ENCODE measurements at places on chromosomes 1 and 21.
A peak's percentile ranks its signal among the peaks of the same experiment; 100 is the strongest.

DNA sequence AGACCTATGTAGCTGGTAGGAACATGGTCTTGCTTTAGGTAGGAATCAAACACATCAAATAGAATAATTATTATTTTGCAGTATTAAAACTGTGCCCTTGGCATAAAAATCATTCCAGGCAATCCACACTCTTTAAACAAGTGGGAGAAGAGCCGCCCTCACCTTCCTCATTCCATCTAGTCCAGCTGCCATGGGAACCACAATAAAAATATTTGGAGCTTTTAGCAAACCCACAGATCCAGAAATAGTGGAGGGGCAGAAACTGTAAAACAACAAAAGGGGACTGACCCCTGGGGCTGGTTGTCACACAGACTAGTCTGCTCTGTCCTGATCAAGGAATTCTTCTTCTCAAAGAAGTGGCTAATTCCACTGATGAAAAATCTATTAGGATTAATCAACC, 61.6 kb downstream of the PTPRC start:
- DNase-seq = no peak

DNA sequence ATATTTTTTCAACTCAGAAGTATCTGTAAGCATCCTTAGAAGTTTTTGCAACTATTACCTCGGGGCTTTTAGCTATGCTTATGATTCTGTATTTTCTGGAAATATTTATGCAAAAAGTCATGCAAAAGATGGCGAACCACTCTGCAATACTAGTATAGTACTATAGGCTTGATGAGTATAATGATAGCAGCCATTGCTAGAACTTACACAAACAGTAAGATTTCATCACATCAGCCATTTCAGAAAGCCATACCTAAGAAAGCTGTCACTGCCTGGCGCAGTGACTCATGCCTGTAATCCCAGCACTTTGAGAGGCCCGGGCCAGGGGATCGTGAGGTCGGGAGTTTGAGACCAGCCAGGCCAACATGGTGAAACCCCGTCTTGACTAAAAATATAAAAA, 227.1 kb downstream of the LRRC7 start:
- no peak for DNase-seq

GRCh38 chr21:43585924-43586413, 73.3 kb downstream of the HSF2BP start:
- no peak for DNase-seq

DNA sequence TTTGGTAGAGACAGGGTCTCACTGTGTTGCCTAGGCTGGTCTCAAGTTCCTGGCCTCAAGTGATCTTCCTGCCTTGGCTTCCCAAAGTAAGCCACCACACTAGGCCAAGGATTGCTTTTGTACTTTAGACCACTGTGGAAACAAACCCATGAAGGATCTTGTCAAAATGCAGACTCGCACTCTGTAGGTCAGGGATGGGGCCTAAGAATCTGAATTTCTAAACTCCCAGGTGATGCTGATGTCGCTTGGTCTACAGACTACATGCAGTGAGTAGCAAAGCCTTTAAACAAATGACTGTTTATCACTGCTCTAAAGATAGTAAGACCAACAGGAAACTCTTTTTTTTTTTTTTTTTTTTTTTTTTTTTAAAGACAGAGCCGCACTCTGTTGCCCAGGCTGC, 54.1 kb upstream of the MUTYH start:
- DNase-seq = no peak

- DNase-seq = no peak
Observed at GRCh38 chr1:32068957-32069588, 3.7 kb upstream of the TMEM39B start.

GRCh38 chr21:43204638-43205037, 35.8 kb downstream of the CRYAA start:
- DNase-seq = no peak

- DNase-seq = no peak
Observed at GRCh38 chr1:115140442-115141144, 51.3 kb upstream of the TSPAN2 start.

DNA sequence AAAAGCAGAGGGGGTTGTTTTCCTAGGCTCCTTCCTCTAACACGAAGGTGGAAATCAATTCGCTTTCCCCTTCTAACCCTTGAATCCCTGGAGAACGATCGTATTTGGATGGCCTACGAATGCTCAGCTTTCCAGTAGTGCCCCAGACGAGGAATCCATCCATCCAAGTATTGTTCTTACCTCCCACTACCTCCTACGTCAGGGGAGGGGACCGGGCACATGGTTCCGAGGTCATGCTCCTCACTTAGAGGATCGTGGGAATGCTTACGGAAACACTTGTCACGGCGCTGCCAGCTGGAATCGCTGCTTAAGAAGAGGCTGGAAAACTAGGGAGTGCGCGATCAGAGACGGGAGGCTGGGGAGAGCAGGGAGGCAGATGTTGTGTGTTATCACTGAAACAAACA, 47.4 kb downstream of the CAPZB start:
- DNase-seq = no peak

DNA sequence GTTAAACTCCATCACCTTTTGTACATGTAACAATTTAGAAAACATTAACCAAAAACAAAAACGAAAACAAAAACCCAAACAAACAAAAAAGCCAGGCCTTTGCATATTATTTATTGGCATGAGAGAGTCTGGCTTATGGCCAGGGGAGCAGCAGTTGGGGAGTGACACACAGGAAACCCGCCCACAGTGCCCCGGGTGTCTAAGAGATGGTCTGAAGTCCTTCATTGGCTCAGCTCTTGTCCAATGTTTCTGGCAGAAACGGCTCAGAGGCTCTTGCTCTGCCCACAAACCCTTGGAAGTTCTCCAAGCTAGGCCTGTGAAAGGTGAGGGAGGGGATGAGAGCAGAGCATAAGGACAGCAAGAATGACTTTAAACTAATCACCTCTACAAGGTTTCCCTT, 131.5 kb downstream of the CNIH3 start:
- DNase-seq = no peak

- no peak for DNase-seq
Observed at GRCh38 chr21:27840262-27840661, 873.4 kb upstream of the ADAMTS5 start.

DNA sequence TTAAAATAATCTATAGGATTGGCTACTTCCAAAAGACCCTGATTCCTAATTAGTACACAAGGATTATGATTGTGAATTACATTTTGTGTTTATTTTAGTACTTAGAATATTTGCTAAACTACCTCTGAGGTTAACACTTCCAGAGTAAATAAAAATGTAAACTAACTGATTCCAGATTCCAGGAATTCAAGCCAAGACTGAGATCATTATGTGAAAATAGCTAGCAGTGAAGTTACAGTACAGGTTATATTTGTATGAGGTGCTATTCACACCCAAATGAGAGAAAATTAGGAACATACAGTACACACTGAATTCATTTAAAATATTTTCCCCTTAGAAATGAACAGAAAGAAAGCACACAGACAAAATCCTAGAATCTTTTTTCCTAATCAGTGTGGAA, 28.8 kb downstream of the TTLL7 start:
- DNase-seq = no peak

DNA sequence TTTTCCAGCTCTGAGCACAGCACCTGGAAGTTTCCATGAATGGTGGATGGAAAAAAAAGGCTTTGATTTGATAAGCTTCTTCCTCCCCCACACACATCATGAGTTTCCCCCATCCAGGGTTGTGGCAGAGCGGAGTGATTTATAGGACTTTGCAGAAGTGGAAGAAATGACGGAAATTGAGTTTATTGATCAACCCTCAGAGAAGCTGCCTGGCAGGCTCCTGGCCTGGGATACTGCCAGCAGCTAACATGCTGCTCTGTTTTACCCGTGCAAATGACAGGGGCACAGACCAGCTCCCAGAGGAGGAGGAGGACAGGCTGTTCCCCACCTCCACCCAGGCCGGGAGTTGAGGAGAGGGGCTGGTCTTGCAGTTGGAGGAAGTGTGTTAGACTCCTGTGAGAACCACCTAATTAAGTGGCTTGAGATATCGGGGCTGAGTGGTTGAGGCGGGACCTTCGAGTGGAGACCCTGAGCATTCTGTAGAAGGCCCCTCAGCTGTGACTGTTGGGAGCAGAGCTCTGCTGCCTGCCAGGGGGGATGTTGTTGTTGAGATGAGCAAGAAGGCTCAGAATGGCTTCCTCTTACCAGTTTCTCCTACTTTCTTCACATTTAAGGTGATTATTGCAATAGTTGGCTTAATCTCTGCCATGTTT, 21.8 kb downstream of the ADORA1 start:
- no peak for DNase-seq

DNA sequence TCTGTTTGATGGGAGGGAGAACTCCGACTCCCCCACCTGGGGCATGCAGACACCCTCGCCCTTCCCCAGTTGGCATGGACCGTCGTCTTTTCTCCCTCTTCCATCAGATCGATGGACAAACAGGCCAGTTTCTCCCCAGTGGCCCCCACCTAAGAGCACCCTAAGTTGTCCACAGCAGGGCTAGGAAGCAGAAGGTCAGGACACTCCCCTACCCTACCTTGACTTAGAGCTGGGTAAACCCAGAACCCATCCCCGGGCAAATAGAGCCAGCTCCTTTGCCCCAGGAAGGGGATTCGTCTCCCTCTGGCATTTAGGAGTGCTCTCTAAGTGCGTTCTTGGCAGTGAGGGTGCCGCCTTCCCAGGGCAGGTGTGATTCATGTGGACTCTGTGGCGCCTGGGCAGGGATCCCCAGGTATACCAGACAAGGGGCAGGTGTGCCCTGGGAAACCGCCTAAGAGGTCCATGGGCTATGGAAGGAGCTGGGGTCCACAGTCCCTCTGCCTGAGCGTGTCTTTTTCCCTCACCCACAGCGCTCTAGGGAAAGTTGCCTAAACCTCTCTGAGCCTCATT, 2.7 kb upstream of the RUNX3 start:
- no peak for DNase-seq

DNA sequence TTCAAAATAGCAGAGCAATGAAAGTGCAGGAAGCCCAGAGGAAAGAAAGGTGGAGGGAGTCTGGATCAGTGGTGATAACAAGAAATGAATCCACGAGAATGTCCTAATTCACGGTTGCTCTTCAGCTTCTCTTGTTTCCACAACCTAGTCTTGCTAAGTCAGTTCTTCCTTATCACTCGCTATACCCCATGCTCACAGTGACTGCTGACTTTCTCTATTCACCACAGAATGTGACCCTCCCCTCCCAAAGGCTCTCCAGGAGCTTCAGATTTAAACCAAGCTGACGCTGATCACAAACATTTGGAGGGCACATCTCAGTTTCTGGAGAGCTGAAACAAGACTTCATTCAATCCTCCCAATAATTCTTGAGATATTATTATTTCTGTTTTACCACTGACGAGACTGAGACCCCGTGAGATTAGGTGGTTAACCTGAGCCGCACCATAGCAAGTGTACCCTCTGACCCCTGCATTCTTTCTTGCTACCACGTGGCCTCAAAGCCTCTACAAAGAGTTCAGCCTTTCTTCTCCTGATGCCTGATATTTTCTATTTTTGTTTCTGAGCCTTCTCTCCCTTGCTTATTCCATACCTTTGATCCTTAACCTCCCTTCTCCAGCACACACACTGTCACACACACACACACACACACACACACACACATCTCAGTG, 10.7 kb upstream of the CCN1 start:
- no peak for DNase-seq

DNA sequence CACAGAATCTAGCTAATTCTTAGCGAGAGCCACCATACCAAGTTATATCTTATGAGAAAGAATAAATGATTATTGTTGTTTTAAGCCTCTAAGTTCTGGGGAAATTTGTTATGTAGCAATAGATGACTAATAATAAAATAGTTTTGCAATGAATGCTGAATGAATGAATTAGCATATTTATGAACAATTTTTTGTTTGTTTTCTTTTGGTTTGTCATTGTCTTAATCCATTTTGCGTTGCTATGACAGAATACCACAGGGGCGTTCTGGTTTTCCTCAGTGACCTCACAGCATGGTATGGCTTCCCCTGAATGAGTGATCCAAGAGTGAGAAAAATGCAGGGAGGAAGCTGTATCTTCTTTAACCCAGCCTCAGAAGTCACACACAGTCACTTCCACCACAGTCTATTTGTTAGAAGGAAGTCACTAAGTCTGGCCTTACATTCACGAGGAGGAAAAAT, 53.8 kb upstream of the HPDL start:
- DNase-seq = no peak

DNA sequence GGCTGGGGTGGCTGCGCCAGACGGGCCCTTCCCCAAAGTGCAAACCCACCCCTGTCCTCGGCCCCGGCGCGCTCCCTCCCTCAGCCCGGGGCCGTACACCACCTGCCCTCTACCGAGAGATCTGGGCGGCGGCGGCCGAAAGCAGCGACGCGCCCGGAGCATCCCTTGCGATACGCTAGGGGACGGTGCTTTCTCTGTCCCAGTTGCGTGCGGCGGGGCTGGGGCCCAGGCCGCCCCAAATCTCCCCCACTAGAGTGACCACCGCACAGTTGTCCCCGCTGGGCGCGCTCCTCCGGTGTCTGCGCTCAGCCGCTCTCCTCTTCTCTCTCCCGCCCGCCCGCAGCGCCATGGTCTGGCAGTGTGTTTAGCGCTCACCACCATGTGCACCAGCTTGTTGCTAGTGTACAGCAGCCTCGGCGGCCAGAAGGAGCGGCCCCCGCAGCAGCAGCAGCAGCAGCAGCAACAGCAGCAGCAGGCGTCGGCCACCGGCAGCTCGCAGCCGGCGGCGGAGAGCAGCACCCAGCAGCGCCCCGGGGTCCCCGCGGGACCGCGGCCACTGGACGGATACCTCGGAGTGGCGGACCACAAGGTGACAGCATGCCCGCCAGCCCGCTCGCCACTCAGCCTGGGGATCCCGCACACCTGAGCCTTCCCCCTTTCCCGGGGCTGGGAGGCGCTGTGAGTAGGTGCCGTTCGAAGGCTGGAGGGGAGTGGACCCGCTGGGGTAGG, 1.0 kb downstream of the ST6GALNAC5 start:
- no peak for DNase-seq

DNA sequence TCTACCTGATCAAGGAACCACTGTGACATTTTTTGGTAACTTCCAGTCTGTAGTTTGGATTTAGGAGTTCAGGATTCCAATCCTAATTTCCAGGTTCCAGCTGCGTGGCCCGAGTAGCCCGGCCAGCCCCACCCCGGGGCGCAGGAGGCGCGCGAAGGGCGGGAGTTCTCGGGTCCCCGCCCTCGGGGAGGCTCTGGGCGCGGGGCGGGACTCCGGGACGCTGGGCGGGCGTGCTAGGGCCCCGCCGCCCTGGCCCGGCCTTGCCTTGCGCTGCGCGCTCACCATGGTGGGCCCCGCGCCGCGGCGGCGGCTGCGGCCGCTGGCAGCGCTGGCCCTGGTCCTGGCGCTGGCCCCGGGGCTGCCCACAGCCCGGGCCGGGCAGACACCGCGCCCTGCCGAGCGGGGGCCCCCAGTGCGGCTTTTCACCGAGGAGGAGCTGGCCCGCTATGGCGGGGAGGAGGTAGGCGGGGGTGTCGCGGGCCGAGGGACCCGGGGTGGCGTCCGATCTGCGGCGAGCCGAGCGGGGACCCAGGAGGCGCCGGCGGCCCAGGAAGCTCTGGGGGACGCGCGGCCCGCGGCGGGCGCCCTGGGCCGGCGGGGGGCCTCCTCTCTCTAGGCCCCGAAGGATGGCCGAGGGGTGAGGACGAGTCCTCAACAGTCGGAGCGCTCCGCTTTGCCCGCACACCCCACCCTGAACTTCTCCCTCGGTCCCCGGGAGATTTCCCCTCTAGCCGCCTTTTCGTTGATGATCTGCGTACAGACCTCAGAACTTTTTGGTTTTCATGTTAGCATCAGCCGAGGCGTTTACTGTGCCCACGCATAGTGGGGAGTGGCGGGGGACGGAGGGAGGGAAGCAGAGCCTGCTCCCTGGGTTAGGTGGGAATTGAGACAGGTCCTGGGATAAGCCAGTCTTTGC, at the start of gene NENF:
Gene NENF, plus strand, starts transcription at position 260 of the 916 bp plus-strand sequence. Its CDS starts 24 bp downstream, at position 284.
- peak; percentile 2 for DNase-seq
